ENCODE measurements at places on chromosomes 12 and 14.

- no peak for DNase-seq
These were observed 14.7 kb downstream of the RHOF start for GRCh38 chr12:121778567-121779421.

GRCh38 chr12:15831315-15831978 lies 42.3 kb upstream of the EPS8 start:
- DNase-seq = no peak

DNA sequence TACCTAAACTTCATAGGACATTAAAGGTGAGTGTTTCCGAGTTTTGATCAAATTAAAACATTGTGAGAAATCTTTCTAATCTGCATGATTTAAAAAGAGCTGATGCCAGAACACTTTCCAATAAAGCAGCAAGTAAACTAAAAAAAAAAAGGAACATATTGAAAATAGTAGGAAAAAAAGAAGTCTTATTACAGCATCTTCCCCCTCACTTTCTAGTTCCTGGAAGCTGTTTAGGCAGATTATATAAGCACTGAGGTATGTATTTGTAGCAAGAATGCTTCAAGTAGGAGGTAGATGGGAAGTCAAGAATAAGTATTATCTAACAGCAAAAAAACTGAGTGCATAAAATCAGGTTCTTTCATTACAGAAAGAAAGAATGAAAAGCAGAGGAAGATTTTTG lies 45.8 kb downstream of the ERO1A start:
- no peak for DNase-seq

GRCh38 chr14:67191768-67192290 lies 2.6 kb downstream of the GARIN2 start:
- no peak for DNase-seq

DNA sequence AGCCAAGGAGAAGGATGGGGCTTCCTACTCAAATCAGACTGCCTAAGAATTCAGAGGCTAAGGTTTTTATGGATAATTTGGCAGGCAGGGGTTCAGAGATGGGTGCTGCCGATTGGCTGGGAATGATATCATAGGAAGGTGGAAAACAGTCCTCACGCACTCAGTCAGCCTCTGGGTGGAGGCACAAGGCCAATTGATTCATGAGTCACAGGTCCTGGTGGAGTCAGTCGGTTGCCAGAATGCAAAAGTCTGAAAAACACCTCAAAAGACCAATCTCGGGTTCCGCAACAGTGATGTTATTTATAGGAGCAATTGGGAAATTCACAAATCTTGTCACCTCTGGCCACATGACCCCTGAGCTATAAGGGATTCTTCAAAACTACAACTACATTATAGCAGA lies 105.5 kb downstream of the GXYLT1 start:
- DNase-seq = no peak

DNA sequence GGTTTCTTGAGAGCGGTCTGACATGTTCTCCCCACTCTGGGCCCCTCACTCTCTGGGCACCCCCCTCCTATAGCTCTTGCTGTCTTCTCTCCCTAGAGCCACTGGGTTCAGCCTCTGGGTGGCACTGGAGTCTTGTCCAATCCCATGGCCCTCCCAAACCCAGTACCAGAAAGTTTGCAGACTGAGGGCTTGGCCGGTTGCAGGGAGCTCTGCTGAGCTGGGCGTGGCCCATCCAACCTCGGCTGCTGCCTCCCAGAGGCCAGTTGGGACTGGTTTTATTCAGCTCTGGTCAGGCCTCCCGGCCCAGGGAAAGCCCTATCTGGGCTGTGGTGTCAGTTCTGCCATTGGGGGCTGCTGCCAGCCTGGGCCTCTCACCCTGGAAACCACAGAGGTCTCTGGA lies 37.9 kb downstream of the ISCA2 start:
- DNase-seq = peak; percentile 77

GRCh38 chr12:106074361-106074705 lies 64.4 kb downstream of the NUAK1 start:
- DNase-seq = no peak

- DNase-seq = no peak
These were observed 298.9 kb downstream of the PCNX1 start for GRCh38 chr14:71206123-71206522.

DNA sequence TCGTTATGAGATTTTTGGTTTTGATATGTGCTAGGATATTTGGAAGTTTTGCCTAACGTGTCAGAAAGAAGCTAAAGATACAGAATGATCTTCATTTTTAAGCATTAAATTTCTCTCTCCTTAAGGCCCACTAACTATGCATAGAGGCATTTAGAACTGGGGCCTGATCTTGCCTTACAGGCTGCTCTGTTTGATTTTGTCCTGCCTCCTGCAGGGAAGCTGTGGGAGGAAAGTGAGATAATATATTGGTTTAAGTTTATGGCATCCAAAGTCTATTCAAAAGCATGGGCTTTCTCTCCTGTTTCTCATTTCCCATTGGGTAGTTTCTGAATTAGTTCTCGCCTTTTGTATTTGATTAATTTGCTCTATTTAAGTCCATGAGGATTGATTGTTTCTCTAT lies 250.3 kb upstream of the FBXO33 start:
- no peak for DNase-seq

GRCh38 chr12:22641353-22642053 lies 16.5 kb downstream of the ETNK1 start:
- DNase-seq = no peak

DNA sequence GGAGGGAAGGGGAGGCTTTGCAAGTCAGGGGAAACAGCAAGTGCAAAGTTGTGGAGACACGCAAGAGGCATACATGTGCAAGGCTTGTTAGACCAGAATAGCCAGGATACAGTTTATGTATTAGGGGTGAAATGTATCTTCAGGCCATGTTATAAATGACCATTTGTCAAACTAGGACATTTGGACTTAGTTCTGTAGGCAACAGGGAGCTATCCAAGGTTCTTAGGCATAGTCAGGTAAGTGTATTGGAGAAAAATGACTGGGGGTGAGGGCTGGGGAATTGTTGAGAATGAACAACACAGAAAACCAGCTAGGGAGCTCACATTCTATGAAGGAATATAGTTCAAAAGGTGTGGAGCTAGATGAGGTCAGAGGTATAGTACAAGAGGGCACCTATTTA lies 42.5 kb downstream of the TPH2 start:
- DNase-seq = no peak

- DNase-seq = no peak
These were observed 88.1 kb downstream of the BCL2L14 start for GRCh38 chr12:12158858-12159257.

GRCh38 chr12:125050446-125050845 lies 14.8 kb upstream of the AACS start:
- no peak for DNase-seq

GRCh38 chr12:114168061-114168460 lies 201.9 kb upstream of the RBM19 start:
- no peak for DNase-seq

DNA sequence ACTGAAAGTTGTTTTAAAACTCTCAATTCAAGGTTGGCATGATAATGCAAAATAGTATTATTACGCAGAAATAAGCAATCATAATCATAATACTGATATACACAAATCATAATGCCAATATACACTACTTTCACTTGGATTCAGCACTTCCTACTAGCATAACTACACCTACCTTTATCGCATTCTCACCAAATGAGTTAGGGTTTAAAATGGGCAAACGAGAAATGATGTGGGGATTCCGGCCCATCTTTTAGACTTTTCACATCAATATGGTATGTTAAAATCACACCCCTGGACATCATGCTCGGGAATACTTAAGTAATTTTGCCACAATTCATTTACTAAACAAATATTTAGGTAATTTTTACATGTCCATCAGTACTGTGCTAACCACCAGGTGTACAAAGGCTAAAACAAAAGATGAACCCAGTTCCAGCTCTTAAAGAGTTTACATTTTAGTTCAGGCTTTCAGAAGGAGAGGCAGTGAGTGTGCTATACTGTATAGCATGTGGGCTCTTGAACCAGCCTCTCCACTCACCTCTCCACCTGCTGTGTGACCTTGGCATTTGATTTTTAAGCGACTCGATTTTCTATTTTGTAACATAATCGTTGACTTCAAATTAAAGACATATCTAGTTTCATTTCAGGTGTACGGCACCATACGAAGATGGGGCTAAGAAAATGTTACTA lies 1.1 kb upstream of the USP15 start:
- no peak for DNase-seq

DNA sequence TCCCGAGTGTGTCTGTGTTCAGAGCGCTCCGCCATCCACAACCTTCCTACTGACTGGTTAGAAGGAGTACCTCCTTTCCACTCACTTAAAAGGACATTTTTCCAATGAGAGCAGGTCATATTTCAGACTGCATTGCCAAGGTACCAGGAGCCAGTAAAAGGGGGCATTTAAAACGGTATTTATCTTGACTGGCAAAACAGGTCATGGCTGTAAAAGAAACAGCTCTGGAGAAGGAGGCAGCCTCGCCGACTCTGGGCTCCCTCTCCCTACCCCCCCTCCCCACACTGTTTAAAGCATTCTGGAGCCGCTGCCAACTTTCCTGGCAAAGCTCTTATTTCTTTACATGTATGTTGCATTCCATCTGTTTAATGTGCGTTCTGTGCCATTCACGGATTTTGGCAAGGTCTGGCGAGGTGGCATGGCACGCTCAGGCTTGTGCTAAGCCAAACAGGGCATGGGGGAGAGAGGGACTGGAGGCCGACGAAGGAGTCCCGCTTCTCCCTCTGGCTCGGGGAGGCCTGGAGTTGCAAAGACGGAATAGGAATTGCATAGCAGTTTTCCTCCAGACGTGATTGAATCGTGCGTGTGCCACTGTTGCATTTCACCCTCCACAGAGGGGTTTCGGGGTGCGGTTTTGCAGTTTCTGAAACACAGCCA lies 41.2 kb upstream of the MED13L start:
- no peak for DNase-seq

DNA sequence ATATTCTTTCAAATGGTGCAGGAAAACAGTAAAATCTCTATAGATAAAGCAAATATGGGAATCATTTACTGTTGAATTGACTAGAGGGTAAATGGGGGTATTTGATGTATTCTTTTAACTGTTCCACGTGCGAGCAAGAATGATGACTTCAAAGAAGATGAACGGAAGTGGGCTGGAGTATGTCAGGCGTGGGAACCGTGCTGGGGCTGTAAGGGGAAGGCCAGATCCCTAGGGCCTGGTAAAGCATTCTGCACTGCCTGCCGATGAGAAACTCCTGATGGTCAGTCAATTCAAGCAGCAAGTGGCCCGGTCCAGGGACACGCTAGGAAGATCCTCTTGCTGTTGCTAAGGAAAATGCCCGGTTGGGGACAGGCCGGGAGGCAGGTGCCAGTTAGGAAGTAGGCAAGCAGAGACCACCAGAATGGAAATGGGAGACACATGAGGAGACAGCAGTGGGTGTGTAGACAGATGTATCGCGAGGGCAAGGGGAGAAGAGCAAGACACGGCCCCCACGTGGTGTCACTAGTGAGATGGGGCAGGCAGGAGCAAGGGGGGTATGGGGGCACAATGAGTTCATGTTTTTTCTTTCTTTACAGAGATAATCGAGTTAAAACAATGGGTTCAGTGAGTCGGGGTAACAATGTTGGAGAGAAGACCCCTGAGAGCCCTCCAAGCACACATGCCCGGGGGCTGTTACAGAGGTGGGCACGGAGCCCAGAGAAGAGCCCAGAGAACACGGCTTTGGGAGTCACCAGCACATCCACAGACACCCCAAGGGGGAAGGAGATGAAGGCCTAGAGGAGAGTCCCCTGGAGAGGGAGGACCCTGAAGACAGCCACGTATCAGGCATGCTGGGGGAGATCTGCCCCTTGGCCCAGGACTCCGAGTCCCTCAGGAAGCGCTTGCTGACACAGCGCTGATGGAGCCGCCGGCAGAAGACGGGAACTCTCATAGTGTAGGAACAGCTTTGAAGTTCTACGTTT lies 37.2 kb downstream of the FBXO21 start:
- DNase-seq = no peak
